ENCODE measurements at places on chromosomes 1 and 21. TPM values are rescaled to one million over a fixed set of nuclear protein-coding genes. Genes with fewer than 3 reads are reported as not detected.

FCRLA gene
- 0.27 TPM for total RNA-seq

MTMR11 gene
- total RNA-seq: 3.7 TPM

WRAP73 gene
- 20.4 TPM for total RNA-seq

CDCA8 gene
- 31.5 TPM for total RNA-seq

EPHA10 gene
- not detected for total RNA-seq

GPR161 gene
- total RNA-seq: 10.5 TPM

OR2T11 gene
- not detected for total RNA-seq

TFF1 gene
- not detected for total RNA-seq

ATP1B1 gene
- 118 TPM for total RNA-seq

PLA2G2D gene
- total RNA-seq: not detected

LCE1C gene
- total RNA-seq: not detected

SLFNL1 gene
- total RNA-seq: 0.07 TPM

ZNF697 gene
- 15.3 TPM for total RNA-seq

NEK2 gene
- 24.2 TPM for total RNA-seq

PGLYRP3 gene
- not detected for total RNA-seq

NBPF10 gene
- total RNA-seq: 0.13 TPM

C1QC gene
- total RNA-seq: not detected

ADAMTS5 gene
- 0.05 TPM for total RNA-seq

LRRN2 gene
- 0.05 TPM for total RNA-seq
